Left colon (tissue), 2 donors: ENCODE measurements at places on chromosomes 7 and 10. TPM values are rescaled to one million over a fixed set of nuclear protein-coding genes. Genes with fewer than 3 reads are reported as not detected.
A peak's percentile ranks its signal among the peaks of the same experiment; 100 is the strongest.

GRCh38 chr7:159197066-159197975, 52.7 kb upstream of the VIPR2 start:
- DNase-seq = peak; percentile 35

GRCh38 chr7:87170828-87171227, 18.6 kb downstream of the DMTF1 start:
- no peak for DNase-seq

- DNase-seq = no peak
Measured at GRCh38 chr7:84837405-84837804, 349.5 kb downstream of the SEMA3D start.

DNA sequence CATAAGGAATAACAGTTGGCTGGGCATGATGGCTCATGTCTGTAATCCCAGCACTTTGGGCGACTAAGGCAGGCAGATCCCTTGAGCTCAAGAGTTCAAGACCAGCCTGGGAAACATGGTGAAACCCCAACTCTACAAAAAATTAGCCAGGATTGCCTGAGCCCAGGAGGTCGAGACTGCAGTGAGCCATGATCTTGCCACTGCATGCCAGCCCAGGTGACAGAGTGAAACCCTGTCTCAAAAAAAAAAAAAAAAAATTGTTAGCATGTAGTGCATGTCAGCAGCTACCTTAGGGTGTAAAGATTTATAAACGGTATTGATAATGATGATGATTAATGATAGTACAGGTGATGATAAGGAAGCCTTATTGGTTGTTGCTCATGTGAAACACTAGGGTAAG, 331.2 kb upstream of the FZD1 start:
- no peak for DNase-seq

CPA4 gene
- total RNA-seq = not detected

LRRTM3 gene
- not detected for total RNA-seq

CUX1 gene
- 131 TPM for total RNA-seq

- DNase-seq = no peak
Measured at GRCh38 chr7:22543169-22543568, 43.2 kb upstream of the STEAP1B start.

DNA sequence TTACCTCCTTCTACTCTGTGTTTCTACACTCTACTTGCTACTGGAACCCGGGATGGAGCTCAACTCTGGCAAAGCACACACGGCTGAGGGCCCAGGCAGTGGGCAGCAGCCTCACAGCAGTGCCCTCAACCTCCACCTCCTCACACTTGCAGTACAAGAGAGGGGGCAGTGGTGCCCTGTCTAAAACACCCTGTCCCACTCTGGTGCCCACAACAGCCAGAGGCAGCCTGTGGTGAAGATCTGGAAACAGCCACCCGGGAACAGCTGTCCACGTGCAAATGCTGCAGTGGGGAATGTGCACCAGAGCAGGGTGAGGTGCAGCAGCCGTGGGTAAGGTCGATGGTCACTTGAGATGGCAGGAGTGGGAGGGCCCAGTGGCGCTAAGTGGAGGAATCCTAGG, 13.7 kb downstream of the MAT1A start:
- no peak for DNase-seq

- DNase-seq = no peak
Measured at GRCh38 chr10:75094465-75094864, 17.0 kb upstream of the SAMD8 start.

DNA sequence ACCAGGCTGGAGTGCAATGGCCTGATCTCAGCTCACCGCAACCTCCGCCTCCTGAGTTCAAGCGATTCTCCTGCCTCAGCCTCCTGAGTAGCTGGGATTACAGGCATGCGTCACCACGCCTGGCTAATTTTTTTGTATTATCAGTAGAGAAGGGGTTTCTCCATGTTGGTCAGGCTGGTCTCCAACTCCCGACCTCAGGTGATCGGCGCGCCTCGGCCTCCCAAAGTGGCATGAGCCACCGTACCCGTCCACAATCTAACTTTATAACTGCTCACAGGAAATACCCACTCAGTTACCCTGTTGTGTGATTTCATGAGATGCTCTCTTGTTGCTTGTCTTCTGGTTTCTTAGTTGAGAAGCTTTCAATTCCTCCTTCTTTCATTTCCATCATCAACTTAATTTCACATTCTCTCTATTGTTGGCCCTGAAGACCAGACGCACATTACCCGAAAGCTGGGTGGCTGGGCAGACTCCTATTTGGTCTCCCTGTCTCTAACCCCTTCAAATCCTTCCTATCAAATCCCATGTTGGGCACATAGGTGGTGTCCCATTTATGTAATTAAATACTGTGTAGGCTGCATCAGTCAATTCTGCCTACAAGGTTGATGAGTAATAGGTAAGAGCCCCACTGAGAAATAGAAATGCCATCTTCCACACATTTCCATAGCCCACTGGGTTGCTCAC, 1.1 kb upstream of the GSTO2 start:
- DNase-seq = no peak

IL15RA gene
- total RNA-seq = 15.4 TPM

GRCh38 chr10:52703451-52703850, 69.1 kb downstream of the MBL2 start:
- DNase-seq = no peak

ZNF425 gene
- total RNA-seq = 1.9 TPM

DNA sequence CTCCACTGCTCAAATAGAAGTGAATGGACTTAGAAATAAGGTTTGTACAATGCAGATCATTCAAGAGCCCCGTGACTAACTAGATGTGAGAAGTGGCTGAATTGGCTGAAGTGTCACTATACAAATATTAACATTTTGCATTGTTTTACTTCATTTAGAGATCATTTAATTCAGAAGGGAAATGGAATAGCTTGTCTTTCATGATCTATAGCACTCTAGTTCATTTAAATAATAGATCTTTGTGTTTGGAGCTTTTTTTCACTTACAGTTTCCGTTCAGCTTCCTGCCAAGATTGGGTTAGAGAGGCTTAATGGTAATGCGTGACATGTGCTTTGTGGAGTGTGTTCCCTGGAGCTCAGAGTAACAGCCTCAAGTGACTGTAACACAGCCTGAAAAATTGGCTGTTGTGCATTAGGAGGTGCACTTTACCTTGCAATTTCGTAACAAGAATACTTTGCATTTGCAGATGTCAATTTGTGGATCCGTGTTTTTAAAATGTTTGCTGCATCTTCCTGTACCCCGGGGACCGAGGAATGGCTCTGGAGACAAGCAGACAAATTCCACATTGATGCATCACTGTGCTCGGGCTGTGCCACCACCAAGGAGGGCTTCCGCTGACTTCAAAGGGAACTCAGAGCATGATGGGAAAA, 170.3 kb downstream of the NRP1 start:
- no peak for DNase-seq

DNA sequence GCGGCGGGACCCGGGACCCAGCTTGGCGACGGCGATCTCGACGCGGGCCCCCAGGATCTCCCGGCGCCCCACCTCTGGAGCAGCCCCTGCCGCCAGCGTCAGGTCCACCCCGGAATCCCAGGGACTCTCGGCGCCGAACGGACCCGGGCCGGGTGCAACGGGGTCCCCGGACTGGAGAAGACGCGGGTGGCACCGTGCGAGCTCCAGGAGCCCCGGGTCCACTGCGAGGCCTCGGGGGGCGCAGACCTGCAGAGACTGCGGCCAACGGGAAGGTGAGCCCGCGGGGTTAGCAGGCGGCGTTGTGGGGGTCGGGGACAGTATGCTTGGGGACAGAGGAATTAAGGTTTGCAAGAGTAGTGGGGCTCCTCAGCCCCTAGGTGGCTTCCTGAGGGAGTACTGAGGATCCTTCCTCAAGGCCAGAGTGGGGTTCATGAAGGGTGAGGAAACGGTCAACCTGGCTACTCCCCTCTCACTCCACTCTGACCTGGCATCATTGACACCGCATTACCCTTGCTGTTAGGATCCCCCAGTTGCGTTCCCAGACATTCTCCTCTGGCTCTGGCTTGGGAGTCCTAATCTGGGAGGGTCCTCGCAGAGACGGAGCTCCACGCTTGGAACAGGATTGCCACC, 353 bp downstream of the EPHB6 start:
- no peak for DNase-seq
